Occipital lobe (tissue), 3 donors: ENCODE measurements at places on chromosomes 5 and 9. TPM values are rescaled to one million over a fixed set of nuclear protein-coding genes. Genes with fewer than 3 reads are reported as not detected.

RAPGEF1 gene
- 26.2 TPM for total RNA-seq

HDHD3 gene
- 5.6 TPM for total RNA-seq

- no peak for DNase-seq
Measured at GRCh38 chr9:70962761-70963440, 158.5 kb downstream of the TRPM3 start.

- no peak for DNase-seq
Measured at GRCh38 chr5:14270209-14270702, 127.1 kb downstream of the TRIO start.

DNA sequence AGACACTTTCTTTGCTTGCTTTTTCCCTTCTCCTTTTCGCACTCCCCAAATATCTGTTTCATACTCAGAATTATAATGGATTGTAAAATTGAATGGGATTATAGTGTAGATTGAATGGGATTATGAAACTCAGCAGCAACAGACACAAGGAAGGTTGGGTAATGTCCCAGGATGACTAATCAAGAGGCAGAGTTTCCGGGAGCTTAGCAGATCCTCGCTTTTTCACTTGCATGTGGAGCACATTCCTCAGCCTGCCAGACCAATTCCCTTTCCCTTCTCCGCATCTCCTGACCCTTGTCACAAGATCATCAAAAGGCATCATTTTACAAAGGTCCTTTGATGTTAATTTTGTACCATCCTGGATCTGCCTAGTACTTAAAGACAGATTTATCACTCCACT, 55.1 kb upstream of the SLC1A1 start:
- DNase-seq, result no peak
